NCI-H2227 treated with DMSO at 0.1 percent for 48 hours (cell line): ENCODE measurements at places on chromosomes 2 and 18.

- DNase-seq, result no peak
Measured at GRCh38 chr2:171709011-171709685, 21.9 kb downstream of the DYNC1I2 start.

- no peak for DNase-seq
Measured at GRCh38 chr2:127361929-127362885, 25.6 kb downstream of the MAP3K2 start.

GRCh38 chr2:172251231-172251630 is 148.5 kb upstream of the DLX2 start:
- DNase-seq, result no peak

DNA sequence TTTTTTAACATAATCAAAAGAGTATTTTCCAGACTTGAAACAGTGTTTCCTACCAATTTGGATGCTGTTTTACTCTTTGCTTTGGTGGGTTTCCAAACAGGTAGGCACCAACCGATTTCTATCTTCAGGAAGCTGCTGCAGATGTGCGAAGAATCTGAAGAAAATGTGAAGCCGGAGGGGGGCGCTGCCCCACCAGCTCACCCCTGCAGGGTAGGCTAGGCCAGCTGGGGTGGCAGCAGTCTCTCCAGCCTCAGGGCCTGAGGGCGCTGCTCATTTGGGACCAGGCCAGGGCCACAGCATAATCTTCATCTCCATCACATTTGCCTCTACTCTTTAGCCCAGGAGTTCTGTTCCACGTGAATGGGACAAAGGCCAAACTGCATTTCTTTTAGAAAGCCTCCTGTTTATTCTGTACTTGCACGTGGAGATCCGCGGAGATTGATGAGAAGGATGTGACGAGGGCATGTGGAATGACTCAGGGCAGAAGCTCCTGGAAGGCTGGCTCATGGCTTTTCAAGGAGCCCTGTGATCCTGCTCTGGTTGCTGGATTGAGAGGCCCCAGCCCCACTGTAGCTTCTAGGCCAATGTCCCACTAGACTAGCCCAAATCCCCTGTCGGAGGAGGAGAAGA is 84.2 kb upstream of the FAM136A start:
- DNase-seq, result no peak

- DNase-seq, result no peak
Measured at GRCh38 chr2:100208141-100208770, 65.9 kb upstream of the AFF3 start.

DNA sequence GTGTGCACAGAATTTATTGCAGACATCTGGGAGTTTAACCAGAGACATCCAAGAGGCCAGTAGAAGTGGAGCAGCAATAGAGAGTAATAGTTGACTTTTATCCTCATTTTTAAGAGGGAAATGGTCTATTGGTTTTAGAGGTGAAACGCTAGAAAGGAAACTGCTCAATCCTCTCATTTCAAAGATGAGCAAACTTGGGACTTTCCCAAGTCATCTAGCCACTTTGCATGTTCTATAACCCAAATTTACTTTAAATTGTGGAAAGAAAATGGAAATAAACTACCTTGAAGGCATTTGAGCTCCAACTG is 601.7 kb downstream of the ARHGAP15 start:
- DNase-seq, result no peak

DNA sequence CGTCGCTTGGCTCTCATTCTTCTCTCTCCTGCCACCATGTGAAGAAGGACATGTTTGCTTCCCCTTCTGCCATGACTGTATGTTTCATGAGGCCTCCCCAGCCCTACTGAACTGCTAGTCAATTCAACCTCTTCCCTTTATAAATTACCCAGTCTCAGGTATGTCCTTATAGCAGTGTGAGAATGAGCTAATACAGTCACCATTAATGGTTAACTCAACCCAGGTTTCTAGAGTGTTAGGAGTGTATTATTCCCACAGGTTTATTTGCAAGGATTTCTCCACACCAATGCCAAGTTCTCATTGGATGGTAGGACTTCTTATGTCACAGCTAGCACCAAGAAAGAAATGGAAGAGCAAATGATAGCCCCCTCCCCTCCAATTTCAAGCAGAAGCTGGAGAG is 71.9 kb downstream of the DYNAP start:
- DNase-seq, result no peak

DNA sequence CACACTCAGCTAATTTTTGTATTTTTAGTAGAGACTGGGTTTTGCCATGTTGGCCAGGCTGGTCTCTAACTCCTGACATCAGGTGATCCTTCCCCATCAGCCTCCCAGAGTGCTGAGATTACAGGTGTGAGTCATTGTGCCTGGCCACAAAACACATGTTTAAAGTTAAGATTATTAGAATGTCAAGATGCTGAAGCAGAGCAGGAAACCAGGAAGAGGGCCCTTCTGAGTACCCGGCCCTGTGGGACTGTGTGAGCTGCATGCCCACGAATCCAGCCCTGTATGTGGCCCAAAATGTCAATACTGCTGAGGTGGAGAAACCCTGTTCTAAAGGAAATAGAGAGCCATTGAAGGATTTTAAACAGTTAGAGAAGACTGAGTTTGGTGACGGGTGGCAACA is 31.0 kb upstream of the REV1 start:
- no peak for DNase-seq

- no peak for DNase-seq
Measured at GRCh38 chr2:151302879-151303278, 13.4 kb upstream of the NMI start.

- no peak for DNase-seq
Measured at GRCh38 chr18:26457611-26458353, 90.6 kb downstream of the KCTD1 start.

GRCh38 chr2:101515477-101515876 is 40.6 kb upstream of the RFX8 start:
- DNase-seq, result no peak
